CD4-positive, alpha-beta T cell treated with Interleukin-21 for 1 hour (primary cell): ENCODE measurements at places on chromosomes 5 and 9.

DNA sequence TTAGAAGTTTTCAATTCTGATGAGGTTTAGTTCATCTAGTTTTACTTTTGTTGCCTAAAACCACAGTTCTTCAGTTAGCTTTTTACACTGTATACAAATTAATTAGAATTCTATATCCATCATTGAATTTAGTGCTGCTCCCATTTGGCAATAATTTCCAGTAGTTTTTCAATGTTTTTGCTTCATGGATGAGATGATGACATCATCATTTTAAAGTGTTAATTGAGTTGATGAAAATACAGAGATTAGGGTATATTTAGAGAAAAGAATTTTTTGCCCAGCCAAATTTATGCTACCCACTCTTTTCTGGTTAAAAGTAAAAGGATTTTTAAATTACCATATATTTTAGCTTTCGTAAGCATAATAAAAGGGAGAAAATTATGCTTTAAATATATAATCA lies 323.8 kb downstream of the TMEM167A start:
- no peak for DNase-seq

DNA sequence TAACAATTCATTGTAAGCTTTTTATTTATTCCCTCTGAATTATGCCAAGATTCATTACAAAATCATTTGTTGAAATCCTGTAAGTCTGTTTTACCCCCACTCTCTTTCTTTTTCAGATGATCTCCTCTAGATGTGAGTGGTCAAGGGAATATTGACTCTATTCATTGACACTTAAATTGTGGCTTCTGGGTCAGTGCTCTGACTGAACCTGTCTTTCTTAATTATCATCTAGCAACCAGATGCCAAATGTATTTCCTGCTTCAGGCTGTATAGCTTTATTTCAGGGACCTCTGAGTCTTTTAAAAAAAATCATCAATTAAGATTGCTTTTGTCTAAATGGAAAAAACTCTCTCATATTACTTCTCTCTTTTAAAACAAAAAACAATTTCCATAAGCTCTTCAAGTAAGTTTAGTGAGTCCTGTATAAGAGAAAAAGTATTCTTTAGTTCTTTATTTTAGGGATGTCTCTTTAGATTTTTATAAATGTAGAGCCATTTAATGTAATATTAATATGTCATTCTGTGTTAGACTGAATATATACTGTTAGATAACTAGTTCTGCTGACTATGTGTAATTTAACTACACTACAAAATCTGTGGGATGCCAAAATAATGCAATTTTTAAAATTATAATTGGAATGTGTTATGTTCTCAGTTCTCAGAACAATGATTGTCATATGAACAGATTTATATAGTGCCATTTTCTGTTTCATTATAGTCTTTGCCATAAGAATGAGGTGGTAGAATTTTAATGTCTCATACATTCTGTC lies 645.8 kb upstream of the EDIL3 start:
- no peak for DNase-seq

GRCh38 chr9:117268847-117269446 lies 145.9 kb downstream of the ASTN2 start:
- no peak for DNase-seq

GRCh38 chr5:76641514-76642120 lies 18.4 kb upstream of the F2RL2 start:
- peak; percentile 72 for DNase-seq

GRCh38 chr9:78598120-78598519 lies 301.2 kb downstream of the PSAT1 start:
- DNase-seq: no peak

- no peak for DNase-seq
These were observed 126.7 kb downstream of the SLC25A46 start for GRCh38 chr5:110865400-110866094.

DNA sequence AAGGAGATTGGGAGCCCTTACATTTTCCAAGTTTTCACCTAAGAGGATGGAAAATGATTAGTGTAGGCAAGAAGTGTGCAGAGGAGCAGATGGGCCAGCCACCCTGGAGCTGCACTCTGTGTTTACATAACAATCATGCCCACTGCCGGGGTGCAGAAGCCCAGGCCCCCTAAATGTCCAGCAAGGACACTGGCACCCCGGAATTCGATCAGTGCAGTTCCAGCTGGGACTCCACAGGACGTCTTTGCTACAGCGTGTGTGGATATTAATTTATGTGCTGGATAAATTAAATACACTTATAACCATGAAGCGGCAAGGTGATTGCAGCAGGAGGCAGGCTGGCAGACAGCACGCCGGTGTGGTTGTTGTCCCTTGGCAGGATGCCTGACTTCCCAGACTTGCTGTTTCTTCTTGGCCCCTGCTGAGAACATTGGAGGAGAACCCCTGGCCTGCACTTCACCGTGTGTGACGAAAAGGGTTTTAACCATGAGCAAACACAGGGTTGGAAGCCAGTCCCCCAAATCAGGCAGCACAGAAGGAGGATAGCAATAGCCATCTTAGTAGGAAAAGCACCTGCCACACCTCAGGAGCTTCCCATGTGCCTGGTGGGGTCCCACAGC lies 73.7 kb downstream of the GADD45G start:
- no peak for DNase-seq

DNA sequence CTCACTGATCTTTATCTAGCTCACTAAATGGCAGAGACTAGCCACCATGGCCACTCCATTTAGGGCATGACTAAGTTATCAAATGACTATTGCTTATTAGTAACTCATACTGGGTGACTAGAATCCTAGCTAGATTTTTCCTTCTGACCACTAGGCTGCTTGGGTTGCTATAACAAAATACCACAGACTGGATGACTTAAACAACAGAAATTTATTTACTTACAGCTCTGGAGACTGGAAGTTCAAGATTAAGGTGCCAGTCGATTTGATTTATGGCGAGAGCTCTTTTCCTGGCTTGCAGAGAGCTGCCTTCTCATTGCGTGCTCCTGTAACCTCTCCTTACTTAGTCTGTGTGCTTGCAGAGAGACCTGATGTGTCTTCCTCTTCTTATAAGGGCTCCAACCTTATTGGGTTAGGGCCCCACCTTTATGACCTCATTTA lies 55.0 kb upstream of the APC start:
- DNase-seq: no peak

- no peak for DNase-seq
These were observed 10.4 kb upstream of the PCDHGC3 start for GRCh38 chr5:141465351-141465750.

- no peak for DNase-seq
These were observed 155.7 kb downstream of the GLIS3 start for GRCh38 chr9:4143936-4144717.

DNA sequence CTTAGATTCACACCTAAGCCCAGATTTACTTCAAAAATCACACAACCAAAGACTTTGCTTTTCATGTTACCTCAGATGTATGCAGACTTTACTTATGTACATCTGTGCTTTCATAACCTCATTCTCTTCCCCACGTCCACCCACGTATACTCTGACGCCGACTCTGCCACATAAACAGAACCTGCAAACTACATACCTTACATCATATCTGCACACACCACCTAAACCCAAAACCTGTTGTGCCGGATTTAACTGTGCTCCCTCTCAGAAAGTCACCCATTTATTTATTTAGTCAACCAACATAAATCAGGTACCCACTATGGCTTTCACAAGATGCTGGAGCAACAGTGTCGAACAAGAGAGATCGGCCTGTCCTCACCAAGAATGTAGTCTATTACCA lies 1.0 kb upstream of the DPYSL3 start:
- no peak for DNase-seq

GRCh38 chr5:91255396-91256141 lies 127.5 kb downstream of the ARRDC3 start:
- no peak for DNase-seq

- no peak for DNase-seq
These were observed 80.3 kb upstream of the FAM169A start for GRCh38 chr5:74946471-74946870.

DNA sequence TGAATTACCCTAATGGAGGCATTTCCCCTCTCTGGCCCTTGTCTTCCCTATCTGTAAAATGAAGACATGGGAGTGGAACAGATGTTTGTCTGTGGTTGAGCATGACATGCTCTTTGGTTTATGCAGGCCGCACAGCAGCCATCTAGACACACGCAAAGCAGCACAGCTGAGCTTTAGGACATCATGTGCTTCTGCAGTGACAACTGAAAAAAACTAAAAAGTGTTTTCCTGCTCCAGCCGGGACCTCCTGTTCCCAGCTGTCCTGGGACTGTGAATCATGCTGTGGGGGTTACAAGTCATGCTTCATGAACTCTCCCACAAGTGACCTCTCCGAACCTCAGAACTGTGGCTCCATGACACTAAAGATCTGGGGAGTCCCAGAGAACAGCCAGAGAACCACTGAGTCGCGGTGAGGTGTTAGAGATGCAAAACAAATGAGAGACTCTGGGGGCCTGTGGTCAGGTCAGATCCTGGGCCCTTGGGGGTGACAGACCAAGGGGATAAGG lies 1.7 kb downstream of the SMIM3 start:
- no peak for DNase-seq

DNA sequence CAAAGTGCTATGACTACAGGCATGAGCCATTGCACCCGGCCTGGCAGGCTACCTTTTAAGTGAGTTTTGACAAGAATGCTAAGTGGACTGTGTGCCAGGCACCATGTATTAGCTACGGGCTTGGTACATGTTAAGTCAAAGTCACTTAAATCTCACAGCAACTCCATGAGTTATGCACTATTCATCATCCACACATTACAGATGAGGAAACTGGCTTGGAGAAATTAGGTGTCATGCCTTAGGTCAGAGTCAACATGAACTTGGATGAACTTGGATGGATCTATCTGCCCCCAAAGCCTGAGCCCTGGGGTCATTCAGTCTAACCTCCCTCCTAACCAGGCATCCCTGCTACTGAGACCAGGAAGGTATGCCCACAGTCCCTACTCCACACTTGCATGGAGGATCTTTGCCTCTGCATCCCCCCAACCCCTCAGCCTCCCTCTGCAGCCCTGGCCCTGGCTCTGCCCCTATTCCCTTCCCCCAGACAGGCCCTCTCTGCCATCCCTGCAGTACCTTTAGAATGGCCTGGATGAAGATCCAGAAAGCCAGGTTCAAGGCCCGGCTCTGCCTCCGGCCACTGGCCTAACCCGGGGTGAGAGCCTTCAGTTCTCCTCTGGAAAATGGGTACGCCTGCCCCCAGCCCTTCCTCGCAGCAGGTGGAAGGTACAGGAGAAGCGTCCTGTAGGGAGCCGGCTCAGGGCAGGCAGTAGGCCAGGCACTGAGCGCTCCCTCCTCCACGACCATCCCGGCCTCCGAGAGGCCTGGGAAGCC lies 685 bp upstream of the ADGRD2 start:
- no peak for DNase-seq

DNA sequence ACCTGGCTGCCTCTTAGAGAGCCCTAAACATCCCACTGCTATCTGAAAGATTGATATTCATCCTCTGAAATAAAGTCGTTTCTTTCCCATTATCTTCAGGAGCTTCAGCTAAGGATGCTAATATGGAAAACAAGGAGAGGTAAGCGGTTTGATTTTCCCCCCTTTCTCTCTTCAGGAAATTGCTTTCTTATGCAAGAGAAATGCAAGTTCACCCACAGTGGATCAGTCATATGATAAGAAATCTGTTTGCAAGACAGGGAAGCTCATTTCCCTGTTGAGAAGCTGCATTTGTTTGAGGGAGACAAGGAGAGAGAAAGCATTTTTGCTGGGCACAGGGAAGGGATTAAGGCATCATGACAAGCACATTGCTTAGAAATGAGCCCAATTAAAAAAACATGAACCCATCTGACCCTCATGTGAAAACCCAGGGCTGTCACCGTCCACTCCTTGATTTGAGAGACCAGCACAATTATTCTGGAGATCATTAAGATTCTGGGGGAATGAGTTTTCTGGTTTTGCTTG lies 53.7 kb upstream of the BOD1 start:
- DNase-seq: no peak

DNA sequence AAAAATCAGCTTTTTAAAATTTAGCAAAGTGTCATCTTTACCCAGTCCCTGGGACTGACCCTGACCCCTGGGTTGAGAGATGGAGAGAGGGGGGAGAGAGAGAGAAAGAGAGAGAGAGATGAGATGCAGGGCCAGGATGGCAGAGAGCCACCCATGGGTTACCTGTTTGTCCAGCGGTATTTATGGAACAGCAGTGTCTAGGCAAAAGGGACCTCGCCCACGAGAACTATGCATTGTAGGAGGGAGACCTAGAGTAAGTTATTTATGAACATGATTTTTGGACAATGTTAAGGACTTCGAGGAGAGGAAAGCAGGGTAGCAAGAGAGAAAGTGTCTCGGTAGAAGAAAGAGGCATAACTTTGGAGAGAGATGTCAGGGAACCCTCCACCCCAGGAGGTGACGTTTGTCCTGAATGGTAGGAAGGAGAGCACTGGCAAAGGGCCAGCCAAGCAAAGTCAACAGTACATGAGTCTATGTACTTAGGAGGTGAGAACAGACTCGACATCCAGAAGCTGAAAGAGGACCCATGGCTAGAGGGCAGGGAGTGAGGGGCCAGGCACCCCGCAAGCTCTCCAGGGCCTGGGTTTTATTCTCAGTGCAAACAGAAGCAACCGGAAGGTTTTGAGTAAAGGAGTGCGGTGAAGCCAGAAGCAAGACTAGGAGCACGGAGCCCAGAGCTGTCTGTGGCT lies 30.5 kb upstream of the MSX2 start:
- DNase-seq: no peak

DNA sequence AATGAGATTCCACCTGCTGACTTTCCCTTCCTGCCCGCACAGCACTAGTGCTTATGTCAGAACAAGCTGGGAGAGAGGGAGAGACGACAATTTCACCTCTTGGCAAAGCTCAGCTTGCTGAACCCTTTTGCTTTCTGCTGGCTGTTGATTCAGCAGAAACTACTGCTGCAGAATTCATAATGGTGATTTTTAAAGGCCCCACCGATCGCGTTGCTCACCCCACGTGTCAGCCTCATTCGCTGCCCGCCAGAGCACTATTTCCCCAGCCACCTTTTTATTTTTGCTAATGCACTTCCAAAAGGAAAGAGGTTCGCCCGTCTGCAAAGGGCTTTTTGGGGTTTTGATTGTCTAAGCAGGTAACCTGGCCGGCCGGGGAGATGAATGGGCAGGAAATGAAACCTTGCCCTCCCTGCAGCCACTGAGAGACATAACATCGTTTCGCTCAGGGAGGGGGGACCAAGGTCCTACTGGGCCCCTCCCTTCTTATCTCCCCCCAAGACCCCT lies 1.3 kb downstream of the PPP2R2B start:
- no peak for DNase-seq

DNA sequence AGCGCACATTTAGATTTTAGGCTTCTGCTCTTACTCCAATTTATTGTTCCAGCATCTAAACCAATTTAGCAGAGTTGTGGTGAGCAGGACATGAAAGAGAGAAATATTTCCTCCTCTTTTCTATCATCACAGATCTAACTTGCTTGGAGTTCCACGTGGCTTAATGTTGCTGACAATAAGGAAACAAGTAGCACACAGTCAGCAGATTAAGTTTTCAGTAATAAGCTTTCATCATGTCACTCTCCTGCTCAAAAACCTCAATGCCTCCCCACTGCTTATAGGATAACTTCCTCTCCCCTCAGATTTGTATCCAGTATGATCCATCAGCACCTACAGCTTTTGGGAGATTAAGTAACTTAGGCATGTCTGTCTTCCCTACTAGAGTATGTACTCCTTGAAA lies 10.4 kb upstream of the SSBP2 start:
- DNase-seq: no peak

GRCh38 chr5:51832934-51833470 lies 449.8 kb downstream of the ISL1 start:
- DNase-seq: no peak

- DNase-seq: no peak
These were observed 129.9 kb downstream of the INSYN2B start for GRCh38 chr5:169850409-169850808.

GRCh38 chr5:150464554-150465012 lies 15.0 kb upstream of the RPS14 start:
- DNase-seq: no peak

GRCh38 chr5:69492923-69493395 lies 369 bp downstream of the OCLN start:
- no peak for DNase-seq
